ENCODE measurements at places on chromosomes 2 and 18.
A peak's percentile ranks its signal among the peaks of the same experiment; 100 is the strongest.

- H3K27me3 ChIP-seq: no peaks in the 10 kb centered on the region
- no peak for DNase-seq
- H3K4me3 ChIP-seq: peak overlapping the region; percentile 67
- H3K36me3 ChIP-seq: peaks cover 9% of the 10 kb centered on the region
- H3K4me1 ChIP-seq: no peaks in the 10 kb centered on the region
These were observed 26.3 kb upstream of the CASP8 start for GRCh38 chr2:201233812-201234662.

DNA sequence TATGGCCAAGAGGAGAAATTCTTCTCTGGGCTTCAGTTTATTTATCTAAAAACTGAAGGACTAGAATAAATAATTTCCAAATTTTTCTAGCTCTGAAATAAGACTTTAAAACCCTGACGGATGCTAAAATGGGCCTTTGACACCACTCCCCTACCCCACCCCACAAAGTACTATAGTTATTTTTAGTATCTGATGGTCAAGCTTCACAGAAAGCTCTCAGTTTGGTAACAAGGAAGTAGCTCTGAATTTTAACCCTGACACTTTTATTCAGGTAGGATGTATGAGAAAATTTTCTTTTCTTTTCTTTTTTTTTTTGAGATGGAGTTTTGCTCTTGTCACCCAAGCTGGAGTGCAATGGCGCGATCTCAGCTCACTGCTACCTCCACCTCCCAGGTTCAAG, 2.4 kb downstream of the RBKS start:
- H3K27ac ChIP-seq: no peak overlapping the region
- no peak overlapping the region for H3K4me3 ChIP-seq
- no peaks in the 10 kb centered on the region for H3K4me1 ChIP-seq

DNA sequence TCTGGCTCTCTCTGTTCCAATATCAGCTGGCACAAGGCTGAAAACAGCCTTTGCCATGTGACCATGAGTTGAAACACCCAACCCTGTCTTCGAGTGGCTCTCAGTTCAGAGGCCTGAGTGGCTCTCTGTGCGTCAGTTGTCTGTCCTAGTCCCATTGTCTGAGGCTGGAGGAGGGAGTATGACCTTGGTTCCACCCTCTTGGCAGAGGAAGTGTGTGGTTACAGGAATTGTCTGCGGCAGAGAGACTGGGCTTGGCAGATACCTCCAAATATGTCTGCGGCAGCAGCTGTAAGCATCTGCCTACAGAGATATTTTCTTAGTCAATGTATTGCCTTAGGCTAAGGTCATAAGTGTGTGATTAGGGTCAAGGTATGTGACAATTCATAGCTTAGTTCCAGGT, 32.6 kb downstream of the CNGA3 start:
- no peaks in the 10 kb centered on the region for H3K4me1 ChIP-seq
- no peaks in the 10 kb centered on the region for H3K27me3 ChIP-seq
- H3K27ac ChIP-seq: no peak overlapping the region
- DNase-seq: no peak
- no peak overlapping the region for H3K4me3 ChIP-seq

- no peak within 1 kb of the TSS for H3K27ac ChIP-seq
- H3K4me1 ChIP-seq: no peaks in the 10 kb centered on the region
- peak within 1 kb of the TSS; percentile 92 for H3K4me3 ChIP-seq
- peaks cover 28% of the 10 kb centered on the region for H3K27me3 ChIP-seq
These were observed at the start of gene COLEC12 for GRCh38 chr18:500632-501405. TSS of gene COLEC12 (minus strand) at chr18:500701. CDS start at chr18:500514, 187 bp downstream.

GRCh38 chr2:64952096-64952495, 37.1 kb upstream of the SLC1A4 start:
- H3K36me3 ChIP-seq: no peaks in the 10 kb centered on the region
- no peaks in the 10 kb centered on the region for H3K4me1 ChIP-seq
- H3K27me3 ChIP-seq: no peaks in the 10 kb centered on the region
- H3K27ac ChIP-seq: no peak overlapping the region
- no peak overlapping the region for H3K4me3 ChIP-seq

DNA sequence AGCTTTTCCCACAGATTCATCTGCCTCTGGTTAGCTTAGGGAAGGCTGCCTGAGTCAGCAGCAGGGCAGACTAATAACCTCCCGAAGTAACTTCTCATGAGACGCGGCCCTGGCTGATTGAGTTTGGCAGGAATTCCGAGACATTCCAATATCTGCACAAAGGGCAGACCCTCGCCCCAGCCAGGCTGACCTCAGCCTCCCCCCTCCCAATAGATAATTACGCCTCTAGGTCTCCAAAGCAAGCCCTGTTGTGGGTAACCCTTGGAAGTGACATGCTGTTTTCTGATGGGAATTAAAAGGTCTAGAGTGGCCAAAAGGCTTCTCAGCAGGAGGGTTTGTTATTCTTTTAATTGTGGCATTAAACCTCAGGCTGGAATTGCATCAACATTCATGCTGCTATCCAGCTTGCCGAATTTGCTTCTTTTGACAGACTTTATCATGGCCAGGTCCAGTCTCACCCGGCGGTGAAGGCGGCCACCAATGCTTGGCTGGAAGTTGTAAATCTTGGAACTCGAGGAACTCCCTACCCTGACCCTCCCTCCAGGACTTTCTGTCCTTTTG, 98.0 kb upstream of the SLC14A2 start:
- no peaks in the 10 kb centered on the region for H3K36me3 ChIP-seq
- no peak for DNase-seq
- no peaks in the 10 kb centered on the region for H3K4me1 ChIP-seq
- no peak overlapping the region for H3K27ac ChIP-seq
- no peaks in the 10 kb centered on the region for H3K27me3 ChIP-seq

- DNase-seq: no peak
- no peaks in the 10 kb centered on the region for H3K4me1 ChIP-seq
- H3K36me3 ChIP-seq: no peaks in the 10 kb centered on the region
- H3K4me3 ChIP-seq: no peak overlapping the region
- H3K27me3 ChIP-seq: no peaks in the 10 kb centered on the region
These were observed 1888.3 kb upstream of the CELF4 start for GRCh38 chr18:39453882-39454281.

DNA sequence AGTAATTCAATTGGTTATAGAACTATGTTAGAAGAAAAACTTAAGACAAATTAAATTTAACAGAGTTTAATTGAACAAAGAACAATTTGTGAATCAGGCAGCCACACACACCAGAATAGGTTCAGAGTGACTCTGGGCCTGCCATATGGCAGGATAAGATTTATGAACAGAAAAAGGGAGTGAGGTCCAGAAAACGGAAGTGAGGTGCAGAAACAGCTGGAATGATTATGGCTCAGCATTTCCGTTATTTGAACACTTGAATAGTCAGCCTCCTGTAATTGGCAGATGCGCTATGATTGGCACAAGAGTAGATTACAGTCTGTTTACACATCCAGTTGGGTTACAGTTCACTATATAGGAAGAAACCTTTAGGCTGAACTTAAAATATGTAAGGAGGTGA, 99.0 kb downstream of the MBD2 start:
- H3K36me3 ChIP-seq: no peaks in the 10 kb centered on the region
- H3K27ac ChIP-seq: no peak overlapping the region
- H3K27me3 ChIP-seq: no peaks in the 10 kb centered on the region
- no peak for DNase-seq
- H3K4me1 ChIP-seq: no peaks in the 10 kb centered on the region
- no peak overlapping the region for H3K4me3 ChIP-seq

DNA sequence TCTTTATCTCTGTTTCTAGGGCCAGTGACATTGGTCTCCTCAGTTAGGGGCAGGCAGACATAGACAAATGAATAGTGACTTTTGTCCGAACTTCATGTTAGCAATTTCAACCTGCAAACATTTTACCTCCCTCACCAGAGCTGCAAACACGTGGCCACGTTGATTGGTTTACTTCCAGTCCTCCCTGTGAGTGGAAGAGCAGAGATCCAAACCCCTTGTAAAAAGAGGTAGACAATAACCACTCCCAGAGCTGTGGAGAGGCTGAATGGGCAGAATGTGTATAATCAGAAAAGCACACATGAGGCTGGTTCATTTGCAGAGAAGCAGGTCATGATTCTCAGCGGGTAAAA, 31.1 kb downstream of the CTIF start:
- H3K36me3 ChIP-seq: peaks cover 12% of the 10 kb centered on the region
- no peak for DNase-seq
- H3K4me1 ChIP-seq: no peaks in the 10 kb centered on the region
- H3K27me3 ChIP-seq: no peaks in the 10 kb centered on the region

- H3K27me3 ChIP-seq: no peaks in the 10 kb centered on the region
- H3K4me3 ChIP-seq: no peak overlapping the region
- no peak for DNase-seq
- peaks cover 9% of the 10 kb centered on the region for H3K4me1 ChIP-seq
These were observed 172.5 kb upstream of the MGAT5 start for GRCh38 chr2:134081238-134081938.

Data from H9 (cell line).